A549 treated with GW870086 at 1 μM for 4 hours (cell line): ENCODE measurements at places on chromosomes 2 and 18. TPM values are rescaled to one million over a fixed set of nuclear protein-coding genes. Genes with fewer than 3 reads are reported as not detected.

Gene TMEM237
- total RNA-seq, result 16.7 to 22.5 TPM (median 19.9 TPM) in 5 replicates

Gene FOXI3
- 0.06 TPM in 1 of 5 replicates, not detected in the others for total RNA-seq

Gene POU3F3
- not detected in 5 replicates for total RNA-seq

Gene FARSB
- 43.0 to 47.0 TPM (median 43.7 TPM) in 5 replicates for total RNA-seq

Gene CREB1
- 14.2 to 29.0 TPM (median 22.9 TPM) in 5 replicates for total RNA-seq
